Stimulated activated CD8-positive, alpha-beta memory T cell treated with anti-CD3 and anti-CD28 coated beads, Interleukin-7, amount 100 ng/mL, for 1 hour (primary cell): ENCODE measurements at places on chromosomes 12 and 14.

- DNase-seq = no peak
Observed at GRCh38 chr12:19833775-19834501, 394.6 kb downstream of the AEBP2 start.

DNA sequence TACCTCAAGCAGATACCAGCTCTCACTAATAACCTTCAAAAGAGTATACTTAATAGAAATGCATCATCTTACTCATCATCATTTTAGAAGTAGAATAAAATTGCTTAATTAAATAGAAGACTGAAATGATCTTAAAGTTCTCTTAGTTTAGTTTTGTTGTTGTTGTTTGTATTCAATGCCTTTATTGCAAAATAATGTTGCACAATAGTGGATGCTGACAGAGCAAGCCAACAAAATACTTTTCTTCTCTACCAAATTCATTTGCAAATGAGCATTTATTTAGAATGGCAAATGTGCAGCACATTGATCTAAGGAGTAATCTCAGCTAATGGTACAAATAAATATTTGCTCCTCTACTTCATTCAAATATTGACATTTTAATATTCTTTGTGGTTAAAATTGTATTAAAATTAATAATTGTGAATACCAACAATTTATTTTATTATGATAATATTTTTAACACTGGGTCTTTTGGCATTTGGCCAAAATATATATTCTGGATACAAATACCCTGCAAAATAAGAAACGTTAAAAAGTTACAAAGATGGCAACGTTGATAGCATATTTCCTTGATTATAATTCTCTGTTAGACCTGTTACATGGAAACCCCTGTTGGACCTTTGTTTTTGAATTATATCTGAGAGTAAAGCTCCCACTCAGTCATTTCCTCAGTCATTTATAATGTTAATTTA is 496.1 kb downstream of the RERGL start:
- no peak for DNase-seq

GRCh38 chr12:11821386-11822080 is 172.1 kb downstream of the ETV6 start:
- no peak for DNase-seq

GRCh38 chr14:31405106-31405505 is 15.2 kb downstream of the HEATR5A start:
- no peak for DNase-seq

DNA sequence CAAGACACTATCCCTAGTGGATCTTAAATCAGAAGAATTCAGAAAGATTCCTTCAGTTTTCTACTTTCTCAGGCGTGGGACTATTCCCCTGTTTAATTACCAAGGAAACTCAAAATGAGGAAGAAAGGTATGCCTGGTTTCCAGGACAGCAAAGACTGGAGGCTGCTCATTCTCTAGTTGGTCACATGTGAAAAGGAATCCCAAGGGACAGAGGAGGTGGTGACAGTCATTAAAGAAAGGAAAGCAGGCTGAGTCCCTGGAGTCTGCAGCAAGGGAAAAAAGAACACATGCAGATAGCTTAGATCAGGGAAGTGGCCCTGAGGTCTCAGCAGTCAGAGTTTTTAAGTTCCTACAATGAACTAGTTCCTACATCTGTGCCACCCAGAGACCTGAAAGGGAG is 165.4 kb upstream of the CCDC198 start:
- DNase-seq = no peak

DNA sequence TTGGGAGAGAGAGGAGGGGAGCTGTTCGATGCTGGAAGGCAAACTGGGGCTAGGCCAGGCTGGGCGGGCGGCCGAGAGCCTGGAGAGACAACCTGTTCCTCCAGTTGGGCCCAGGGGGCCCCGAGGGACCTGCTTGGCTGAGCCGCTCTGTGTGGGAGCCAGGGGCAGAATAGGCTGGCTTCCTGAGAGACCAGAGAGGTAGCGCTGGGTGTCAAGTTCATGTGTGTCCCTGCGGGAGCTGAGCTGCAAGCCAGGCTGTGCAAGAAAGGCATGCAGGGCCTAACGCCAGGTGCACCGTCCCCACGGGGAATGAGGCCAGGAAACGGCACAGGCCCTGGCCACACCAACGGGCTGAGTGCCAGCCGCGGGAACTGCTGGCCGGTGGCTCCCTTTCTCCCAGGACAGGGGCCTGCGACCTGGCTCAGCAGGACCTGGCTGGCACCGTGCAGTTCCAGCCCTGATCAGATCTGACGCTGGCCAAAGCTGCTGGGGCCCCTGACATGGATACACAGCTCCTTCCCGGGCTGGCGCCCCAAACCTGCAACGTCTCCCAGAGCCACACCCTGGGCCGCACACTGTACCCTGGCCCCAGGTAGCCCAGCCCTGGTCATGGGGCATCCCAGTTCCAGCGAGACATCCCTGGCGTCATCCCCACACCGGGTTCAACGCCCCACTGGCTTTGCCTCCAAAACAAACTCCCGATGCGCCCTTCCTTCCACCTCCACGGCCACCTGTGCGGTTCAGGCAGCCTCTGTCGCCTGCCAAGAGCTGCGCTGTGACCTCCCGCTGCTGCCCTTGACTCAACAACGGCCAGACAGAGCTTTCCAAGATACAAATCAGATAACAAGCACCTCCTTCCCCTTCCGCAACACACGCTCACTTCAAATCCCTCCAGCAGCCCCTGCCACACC is 65.0 kb downstream of the RFLNA start:
- no peak for DNase-seq

DNA sequence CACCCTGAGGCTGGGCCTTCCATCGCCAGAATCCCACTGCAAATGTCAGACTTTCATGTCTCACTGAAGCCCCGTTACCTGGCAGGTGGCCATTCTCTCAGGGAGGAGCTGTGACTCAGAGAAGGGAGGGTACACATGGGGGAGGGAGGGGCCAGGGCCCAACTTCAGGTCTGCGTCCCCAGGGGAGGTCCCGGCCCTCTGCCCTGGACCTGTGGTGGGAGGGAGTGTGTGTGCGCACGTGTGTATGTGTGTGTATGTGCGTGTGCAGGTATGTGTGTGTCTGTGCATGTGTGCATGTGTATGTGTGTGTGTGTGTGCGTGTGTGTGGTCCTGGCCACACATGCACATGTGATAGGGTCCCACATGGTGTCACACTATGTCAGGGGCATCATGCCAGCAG is 50.9 kb downstream of the MVK start:
- DNase-seq = no peak

DNA sequence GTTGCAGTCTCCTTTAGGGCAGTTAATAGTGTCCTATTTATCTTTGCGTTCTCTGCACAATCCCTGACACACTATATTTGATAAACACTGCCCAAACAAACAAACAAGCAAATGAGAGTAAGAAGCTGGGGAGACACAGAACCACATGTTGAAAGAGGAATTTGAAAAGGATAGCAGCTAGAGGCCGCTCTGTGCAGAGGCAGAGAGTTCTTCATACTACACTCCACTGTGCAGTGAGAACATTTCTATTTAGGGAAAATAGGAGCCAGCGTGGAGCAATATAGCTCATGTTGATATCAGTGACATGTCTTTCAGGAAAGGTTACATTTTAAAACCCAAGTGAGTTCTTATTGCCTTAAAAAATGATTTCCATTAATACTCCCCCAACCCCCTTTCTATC is 140.3 kb upstream of the SEL1L start:
- DNase-seq = no peak

DNA sequence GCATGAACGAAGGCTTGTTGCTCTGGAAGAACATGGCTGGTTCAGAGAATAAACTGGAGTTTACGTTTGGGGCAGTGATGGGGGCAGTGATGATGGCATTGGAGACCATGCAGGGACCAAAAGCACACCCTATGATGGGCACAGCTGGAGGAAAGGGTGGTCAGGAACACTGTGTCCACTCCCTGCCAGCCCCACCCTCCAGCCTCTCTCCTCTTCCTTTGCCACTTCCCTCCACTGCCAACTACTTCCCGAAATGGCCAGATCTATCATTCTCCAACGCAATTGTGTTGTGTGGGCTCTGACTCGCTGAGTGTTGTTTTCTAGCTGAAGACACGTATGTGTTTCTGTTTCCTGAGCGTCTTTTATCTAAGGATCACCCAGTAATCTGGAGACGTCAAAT is 39.3 kb upstream of the GSG1 start:
- DNase-seq = no peak

GRCh38 chr14:20802341-20803084 is at the start of gene RNASE1:
Gene RNASE1, minus strand, starts transcription at chr14:20802844. Its CDS starts 776 bp downstream, at chr14:20802068.
- no peak for DNase-seq

- no peak for DNase-seq
Observed at GRCh38 chr12:92717202-92717601, 14.4 kb downstream of the PLEKHG7 start.
